ENCODE measurements at places on chromosomes 4 and X.

- DNase-seq, result no peak
Measured at GRCh38 chr4:87232216-87232615, 11.8 kb upstream of the KLHL8 start.

DNA sequence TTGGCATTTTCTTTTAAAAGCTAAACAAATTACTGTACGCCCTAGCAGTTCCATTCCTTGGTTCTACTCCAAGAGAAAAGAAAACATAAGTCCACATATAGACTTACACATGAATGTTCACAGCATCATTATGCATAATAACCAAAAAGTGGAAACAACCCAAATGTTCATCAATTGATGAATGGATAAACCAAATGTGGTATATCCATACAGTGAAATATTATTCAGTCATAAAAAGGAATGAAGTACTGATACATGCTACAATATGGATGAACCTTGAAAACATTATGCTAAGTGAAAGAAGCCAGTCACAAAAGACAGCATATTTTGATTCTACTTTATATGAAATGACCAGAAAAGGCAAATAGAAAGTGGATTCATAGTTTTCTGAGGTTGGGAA lies 36.5 kb downstream of the MED14 start:
- no peak for DNase-seq

- no peak for DNase-seq
Measured at GRCh38 chrX:122866532-122866931, 317.5 kb upstream of the GRIA3 start.

DNA sequence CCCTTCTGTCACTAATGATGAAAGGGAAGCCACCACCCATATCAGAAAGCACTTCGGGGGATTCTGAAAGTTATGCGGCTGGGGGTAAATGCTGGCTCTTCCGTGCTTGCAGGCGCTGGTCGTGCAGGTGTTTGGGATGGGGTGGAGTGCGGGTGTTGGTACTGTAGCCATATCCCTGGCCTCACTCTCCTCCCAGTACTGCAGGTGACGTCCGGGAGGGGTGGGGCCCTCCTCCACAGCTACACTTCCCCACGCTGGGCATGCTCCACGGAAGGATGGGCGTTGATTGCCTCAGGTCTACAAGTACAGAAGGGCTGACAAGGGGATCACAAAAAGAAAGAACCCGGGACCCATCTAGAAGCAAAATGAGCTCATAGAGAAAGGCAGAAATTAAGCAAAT lies 48.6 kb upstream of the CLDN24 start:
- no peak for DNase-seq

- no peak for DNase-seq
Measured at GRCh38 chr4:25823632-25824031, 39.2 kb downstream of the SEL1L3 start.
